Globus pallidus (tissue), 1 donor: ENCODE measurements at places on chromosomes 1 and 21.

- no peak for DNase-seq
Observed at GRCh38 chr1:214319938-214320337, 39.0 kb downstream of the SMYD2 start.

- DNase-seq = no peak
Observed at GRCh38 chr1:30747033-30748008, 10.3 kb downstream of the LAPTM5 start.

DNA sequence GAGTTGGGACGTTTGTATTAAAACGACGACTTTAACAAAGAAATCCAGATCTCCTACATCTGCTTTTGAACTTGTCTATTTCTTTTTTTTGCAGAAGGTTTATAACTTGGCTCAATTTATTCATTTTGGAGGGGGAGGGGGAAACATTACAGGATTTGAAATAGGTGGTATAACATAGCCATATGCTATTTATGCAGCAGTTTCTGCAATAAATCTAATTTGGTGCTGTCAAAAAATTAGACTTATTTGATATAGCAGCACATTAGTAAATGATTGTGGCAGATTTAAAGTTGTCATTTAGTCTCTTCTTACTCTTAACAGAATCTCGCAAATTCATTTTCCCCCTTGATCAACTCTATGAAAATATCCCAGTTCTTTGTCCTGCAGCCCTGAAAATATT is 138.2 kb downstream of the SDCCAG8 start:
- no peak for DNase-seq

DNA sequence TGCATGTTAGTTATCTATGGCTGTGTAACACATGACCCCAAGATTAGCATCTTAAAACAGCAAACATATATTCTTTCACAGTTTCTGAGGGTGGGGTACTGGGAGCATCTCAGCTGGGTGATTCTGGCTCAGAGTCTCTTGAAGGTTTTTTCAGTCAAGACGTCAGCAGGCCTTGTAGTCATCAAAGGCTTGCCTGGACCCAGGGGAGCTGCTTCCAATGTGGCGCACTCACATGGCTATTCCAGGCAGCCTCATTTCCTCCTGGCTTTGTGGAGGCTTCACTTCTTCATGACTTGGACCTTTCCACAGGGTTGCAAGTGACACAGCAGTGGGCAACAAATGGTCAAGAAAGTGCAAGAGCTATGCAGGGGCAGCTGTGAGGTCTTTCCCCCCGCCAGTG is 114.7 kb downstream of the ACTL8 start:
- DNase-seq = no peak

GRCh38 chr1:220631238-220631815 is 58.8 kb upstream of the C1orf115 start:
- DNase-seq = no peak

DNA sequence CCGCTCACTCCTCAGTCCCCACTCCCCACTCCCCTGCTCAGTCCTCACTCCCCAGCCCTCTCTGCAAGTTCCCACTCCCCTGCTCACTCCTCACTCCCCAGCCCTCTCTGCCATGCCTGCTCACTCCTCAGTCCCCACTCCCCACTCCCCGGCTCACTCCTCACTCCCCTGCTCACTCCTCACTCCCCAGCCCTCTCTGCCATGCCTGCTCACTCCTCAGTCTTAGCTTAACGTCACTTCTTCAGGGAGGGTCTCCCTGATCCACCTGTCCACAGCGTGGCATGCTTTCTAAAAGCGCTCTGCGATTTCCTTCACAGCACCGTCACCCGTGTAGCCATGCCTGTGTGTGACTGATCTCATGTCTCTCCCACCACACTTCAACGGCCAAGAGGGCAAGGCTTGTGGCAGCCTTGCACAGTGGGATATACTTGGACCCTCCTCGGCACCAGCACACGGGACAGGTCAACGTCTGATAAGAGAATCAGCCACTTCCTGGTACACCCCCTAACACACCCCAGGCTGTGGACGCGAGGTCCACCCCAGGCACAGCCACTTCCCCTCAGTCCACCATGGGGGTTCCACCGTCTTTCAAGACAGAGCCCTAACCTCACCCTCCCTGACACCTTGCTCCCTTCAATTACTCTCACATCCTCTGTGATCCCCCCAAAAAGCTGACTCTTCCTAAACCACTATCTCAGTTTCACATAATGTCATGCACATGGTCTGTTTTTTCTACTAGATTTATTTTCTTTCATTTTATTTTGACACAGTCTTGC is 14.0 kb downstream of the PRDM15 start:
- DNase-seq = no peak

DNA sequence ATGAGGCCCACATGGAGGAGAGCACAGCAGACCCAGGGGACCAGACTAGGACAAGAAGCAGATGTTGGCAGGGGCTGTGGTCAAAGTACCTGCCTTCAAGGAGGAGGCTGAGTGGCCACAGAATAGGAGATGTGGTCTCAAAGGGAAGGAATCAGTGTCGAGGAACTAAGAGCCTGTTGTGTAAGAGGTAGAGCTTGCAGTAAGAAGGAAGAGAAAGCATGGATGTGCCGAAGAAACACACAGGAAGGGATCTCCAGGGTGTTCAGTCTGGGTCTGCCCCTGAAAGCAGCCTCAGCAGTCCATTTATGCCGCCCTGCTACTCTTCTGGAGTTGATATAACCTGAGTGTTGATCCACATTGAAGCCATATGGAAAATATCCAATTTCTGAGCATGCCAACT is 83.9 kb downstream of the NID1 start:
- DNase-seq = no peak

GRCh38 chr1:16249596-16250241 is 12.7 kb upstream of the CPLANE2 start:
- DNase-seq = no peak

DNA sequence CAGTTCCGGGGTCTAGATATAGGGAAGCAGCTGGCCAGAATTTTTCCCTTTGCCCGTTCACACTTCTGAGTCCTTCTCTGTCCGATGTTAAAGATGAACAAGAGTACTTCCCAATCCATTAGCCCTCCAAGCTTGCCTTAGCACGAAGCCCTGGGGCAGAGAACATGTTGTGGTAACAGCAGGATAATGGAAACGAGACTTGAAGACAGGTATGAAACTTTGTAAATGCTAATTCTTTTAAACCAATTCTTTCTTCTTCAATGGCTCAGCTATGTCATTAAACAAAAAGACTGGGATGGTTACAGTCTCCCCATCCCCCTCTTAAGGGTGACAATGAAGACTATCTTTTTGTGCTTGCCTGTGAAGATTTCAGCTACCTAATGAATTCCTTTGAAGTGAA is 218.5 kb downstream of the PLA2G4A start:
- no peak for DNase-seq

DNA sequence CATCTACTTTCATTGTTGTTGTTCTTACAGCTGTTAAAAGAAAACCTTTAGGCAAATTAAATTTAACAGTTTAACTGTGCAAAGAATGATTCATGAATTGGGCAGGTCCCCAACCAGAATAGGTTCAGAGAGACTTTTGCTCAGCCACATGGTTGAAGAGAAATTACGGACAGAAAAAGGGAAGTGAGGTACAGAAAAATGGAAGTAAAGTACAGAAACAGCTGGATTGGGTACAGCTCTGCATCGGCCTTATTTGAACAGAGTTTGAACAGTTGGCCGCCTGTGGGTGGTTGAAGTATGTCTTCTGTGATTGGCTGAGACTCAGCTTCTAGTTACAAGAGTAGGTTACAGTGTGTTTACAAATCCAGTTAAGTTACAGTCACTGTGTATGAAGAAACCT is 210.1 kb downstream of the FGGY start:
- DNase-seq = no peak

DNA sequence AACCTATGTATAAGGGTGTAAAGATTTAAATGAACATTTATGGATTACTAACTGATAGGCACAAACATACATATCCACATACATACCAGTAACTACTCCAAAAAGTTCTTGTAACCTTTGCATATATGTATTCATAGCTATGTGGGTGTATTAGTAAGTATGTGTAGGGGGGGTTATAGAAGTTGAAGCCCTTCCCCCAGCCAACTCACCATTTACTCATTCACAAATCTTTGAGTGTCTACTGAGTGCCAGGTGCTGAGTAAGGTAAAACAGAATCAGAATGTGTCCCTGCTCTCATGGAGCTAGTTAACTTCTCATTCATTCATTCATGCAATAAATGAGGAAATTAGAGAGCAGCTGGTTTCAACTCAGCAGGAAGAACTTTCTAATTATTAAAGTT is 1.3 kb downstream of the C1orf146 start:
- DNase-seq = no peak

- DNase-seq = no peak
Observed at GRCh38 chr1:234583755-234584419, 26.1 kb downstream of the IRF2BP2 start.

DNA sequence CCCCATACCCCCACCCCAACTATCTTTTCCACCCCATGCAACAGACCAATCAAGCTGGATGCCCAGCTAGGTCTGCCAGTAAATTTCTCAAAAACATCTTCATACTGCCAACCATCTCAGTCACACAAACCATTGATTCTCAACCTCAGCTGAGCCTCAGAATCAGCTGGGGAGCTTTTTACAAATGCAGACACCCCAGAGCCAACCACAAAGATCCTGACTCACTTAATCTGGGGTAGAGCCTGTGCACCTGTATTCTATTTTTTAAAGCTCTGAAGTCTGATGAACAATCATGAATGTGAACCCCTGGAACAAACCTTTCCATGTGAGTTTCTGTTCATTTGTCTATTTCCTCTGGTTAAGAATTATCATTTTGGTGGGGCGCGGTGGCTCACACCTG is 66.0 kb downstream of the ZNF281 start:
- no peak for DNase-seq

GRCh38 chr1:66415866-66416265 is 118.1 kb upstream of the SGIP1 start:
- no peak for DNase-seq

GRCh38 chr1:15510611-15511405 is 13.2 kb downstream of the CASP9 start:
- DNase-seq = no peak

DNA sequence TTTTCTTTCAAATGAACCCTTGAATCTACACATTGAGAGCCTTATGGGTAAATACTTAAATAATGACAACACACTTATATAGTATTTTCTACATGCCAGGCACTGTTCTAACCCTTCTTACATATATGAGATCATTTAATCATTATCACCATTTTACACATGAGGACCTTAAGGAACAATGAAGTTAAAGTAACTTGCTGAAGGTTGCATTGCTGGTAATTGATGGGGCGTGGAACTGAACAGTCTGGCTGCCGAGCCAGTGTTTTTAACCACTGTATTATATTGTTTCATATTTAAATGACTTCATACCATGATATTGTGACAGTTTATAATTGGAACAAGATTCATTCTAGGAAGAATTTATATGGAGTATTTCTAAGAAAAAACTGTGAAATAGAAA is 111.9 kb upstream of the TENT5C start:
- no peak for DNase-seq

GRCh38 chr1:228190778-228191177 is 17.1 kb upstream of the OBSCN start:
- DNase-seq = no peak

GRCh38 chr1:16965486-16966067 is 14.8 kb downstream of the MFAP2 start:
- no peak for DNase-seq

GRCh38 chr1:243959998-243960397 is 91.1 kb upstream of the ZBTB18 start:
- DNase-seq = peak; percentile 34

- DNase-seq = no peak
Observed at GRCh38 chr1:232319518-232320210, 310.3 kb downstream of the SIPA1L2 start.

DNA sequence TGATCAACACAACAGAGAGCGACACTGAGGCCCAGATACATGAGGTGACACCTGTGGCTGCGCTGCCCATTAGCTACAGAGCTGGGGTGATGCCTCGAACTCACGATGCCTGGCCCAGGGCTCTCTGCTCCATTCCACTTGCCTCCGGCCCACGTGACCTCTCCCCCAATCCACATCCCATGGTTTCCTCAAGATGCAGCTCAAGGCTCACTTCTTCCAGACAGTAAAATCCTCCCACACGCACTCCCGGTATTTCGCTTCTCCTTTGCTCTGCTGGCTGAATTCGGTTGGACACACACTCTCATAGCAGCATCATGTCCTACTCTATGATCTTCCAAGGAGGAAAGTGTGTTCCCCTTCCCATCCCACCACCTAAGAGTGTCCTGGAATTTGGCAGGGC is 672.5 kb downstream of the KIF26B start:
- no peak for DNase-seq

DNA sequence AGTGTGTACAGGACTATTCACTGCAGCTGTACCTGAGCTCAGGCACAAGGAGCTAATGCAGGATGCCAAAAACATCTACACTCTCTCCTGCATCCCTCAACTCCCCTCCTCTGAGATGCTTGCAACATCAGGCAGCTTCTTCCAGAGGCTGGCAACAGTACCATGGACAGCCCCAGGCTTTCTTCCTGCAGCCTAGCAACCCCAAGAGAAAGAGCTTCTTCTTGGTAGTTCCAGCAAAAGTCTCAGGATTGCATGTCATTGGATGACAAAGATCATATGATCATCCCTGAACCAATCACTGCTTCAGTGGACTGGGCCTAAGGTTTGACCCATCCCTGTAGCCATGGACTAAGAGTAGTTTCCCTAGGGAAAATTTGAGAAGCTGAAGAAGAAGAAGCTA is 46.7 kb downstream of the CAMK2N1 start:
- DNase-seq = no peak

GRCh38 chr1:225677350-225678124 is 24.6 kb upstream of the ENAH start:
- no peak for DNase-seq

DNA sequence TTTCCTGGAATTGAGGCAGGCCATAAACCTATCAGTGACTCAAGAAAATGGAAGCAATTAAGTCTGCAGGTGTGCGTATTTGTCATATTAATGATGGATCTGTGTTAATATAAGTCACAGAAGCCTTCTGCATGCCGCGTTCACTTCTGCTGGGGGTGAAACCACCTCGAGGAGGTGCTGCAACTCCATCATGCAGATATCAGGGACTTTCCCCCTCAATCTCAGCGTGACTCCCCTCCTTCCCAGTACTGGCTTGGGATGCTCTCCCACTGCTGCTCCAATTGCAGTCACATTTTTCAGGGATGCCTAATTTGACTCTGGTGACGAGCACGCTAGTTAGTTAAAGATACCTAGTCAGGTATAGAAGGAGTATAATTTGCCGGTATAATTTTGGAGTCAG is 87.5 kb downstream of the ASTN1 start:
- DNase-seq = no peak
